Activated CD4-positive, alpha-beta T cell treated with anti-CD3 and anti-CD28 coated beads, Interleukin-2, amount 50 U/mL, for 16 hours (primary cell): ENCODE measurements at places on chromosomes 3 and 15.

DNA sequence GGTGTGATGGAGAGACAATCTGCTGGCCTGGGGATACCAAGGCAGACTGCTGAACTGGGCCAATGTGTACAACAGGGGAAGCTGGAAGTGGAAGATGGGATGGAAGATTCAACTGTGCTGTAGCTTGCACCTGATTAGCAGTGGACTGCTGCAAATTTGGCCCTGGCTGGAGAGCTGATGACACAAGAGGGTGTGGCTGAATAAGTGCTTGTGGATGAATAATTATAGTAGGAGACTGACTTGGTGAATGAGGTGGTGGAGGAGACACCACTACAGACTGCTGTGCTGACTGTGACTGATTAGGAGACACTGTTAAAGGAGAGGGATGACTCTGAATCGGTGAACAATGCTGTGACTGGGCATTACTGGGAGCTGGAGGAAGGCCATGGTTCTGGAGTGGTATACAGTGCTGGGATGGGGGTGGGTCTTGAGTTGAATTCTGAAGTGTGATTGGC lies 52.5 kb downstream of the PHC3 start:
- DNase-seq, result peak; percentile 43

- no peak for DNase-seq
Observed at GRCh38 chr3:172659246-172660002, 51.4 kb downstream of the NCEH1 start.

GRCh38 chr3:143120716-143121240 lies 1.2 kb downstream of the CHST2 start:
- DNase-seq, result peak; percentile 56

DNA sequence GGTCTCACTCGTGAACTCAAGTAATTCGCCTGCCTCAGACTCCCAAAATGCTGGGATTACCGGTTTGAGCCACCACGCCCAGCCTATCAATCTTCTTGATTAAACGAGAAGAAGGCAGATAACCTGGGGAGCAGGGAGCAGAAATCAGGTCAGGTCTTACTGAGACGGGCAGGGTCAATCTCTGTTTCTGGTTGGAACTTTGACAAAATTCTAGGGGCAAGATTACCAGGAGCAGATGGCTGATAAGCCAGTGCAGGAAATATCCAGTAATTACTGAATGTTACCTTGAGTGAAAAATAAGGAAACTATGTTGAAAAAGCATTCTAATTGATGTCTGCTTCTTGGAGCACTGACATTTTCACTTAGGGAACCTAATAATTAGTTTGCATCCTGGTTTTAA lies 24.4 kb upstream of the GOLM2 start:
- DNase-seq, result no peak

DNA sequence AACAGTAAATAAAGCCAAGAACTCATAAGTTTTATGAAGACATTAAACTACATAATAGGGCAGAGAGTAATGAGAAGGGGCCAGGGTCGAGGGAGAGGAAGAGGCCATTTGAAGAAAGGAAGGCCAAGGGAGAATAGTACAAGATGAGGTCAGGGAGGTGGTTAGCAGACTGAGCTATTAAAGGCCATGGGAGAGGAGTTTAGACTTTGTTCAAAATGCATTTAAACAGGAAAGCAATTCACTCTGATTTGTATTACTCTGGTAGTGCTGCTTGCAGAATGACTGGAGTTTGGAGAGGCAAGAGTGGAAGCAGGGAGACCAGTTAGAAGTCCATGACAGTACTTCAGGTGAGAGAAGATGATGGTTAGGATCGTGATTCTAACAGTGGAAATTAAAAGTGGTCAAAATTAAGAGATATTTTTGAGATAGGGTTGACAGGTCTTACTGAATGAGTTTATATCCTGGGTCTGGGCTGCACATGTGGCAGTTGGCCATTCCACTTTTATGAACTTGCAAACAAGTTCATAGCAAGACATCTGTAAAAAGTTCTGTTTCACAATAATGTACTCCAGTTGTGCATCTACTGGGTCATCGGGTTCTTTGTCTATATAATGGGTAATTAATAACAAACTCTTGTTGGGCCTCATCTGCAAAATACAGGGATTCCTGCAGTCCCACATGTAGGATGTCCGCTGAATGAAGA lies 16.3 kb downstream of the PPP2R3A start:
- DNase-seq, result no peak

DNA sequence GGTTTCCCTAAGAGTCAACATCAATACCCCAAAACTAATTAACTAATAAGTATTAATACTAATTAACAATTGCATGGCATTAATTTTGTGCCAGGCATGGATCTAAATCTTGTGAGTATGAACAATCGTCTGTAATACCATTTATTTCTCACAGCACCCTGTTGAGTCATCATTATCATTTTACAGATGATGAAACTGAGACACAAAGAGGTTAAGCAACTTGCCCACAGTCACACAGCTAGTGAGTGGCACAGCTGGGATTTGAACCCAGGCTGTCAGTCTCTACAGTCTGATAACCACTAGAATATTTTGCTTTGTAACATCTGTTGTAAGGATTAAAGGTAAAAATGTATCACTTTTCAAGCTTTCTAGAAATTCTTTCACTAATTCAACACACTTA lies 423.4 kb upstream of the WNT5A start:
- DNase-seq, result no peak

DNA sequence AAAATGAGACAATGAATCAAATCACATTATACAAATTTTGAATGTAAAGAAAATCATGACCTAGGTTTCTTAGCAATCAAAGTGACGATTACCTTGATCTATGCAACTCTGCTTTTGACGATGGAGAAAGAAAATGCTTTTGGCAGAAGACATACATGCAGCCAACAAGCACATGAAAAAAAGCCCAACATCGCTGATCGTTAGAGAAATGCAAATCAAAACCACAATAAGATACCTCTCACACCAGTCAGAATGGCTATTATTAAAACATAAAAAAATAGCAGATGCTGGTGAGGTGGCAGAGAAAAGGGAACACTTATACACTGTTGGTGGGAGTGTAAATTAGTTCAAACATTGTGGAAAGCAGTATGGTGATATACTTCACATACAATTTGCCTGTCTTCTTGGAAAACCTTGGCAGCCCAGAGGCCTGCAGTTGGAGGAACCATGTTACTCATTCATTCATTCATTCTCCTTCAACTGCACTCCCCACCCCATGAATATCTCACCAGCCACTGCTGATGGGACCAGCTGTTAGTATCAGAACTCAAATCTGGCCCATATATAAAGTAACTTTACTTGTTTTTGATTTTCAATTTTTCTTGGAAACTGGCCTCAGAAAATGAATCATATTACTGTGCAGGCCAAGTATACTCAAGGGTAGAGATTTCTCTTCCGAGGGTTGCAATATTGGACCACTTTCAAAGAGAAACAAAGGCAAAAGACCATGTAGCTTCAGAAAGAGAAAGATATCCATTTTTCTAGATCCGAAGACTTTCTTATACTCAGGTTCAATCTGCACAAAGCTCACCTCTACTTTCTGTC lies 358.6 kb upstream of the ARHGEF26 start:
- no peak for DNase-seq

- no peak for DNase-seq
Observed at GRCh38 chr3:97360804-97361203, 403.8 kb upstream of the ARL6 start.

GRCh38 chr3:5787861-5788488 lies 600.5 kb downstream of the EDEM1 start:
- DNase-seq, result no peak

DNA sequence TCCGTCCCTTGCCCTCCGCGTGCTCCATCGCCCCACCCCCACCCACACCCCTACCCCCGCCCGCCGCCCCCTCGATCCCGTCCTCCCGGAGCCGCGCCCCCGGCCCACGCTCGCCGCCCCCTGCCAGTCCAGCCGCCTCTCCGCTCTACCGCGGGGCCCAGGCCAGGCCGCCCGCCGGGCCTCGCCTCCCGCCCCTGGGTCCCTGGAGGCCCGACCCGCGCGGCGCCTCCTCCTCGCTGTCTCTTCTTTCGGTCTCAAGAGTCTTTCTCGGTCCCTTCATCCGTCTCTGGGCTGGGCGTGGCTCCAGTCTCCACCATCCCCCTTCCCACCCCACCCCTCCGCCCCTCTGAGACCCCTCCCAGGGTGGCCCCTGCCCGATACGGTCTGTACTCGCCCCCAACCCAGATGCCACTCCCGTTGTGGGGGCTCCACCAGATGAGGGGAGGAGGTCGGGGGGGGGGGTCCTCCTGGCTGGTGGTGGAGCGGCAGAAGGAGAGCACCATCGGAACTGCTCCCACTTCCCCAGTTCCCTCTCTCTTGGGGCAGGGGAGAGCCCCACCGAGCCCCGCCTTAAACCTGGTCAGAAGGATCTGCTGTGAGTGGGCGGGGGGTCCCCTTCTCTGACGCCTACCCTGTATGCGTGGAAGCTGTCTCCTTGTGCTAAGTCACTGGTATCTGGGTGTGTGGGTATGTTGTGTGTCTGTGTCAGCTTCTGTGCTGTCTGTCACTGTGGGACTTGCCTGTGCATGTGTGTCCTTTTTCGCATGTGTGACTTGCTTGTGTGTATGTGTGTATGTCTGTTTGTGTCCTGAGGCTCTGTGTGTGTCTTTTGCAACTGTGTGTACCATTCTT lies 1.0 kb downstream of the PRKCD start:
- peak; percentile 34 for DNase-seq

GRCh38 chr15:62935300-62936081 lies 107.1 kb upstream of the TPM1 start:
- no peak for DNase-seq

DNA sequence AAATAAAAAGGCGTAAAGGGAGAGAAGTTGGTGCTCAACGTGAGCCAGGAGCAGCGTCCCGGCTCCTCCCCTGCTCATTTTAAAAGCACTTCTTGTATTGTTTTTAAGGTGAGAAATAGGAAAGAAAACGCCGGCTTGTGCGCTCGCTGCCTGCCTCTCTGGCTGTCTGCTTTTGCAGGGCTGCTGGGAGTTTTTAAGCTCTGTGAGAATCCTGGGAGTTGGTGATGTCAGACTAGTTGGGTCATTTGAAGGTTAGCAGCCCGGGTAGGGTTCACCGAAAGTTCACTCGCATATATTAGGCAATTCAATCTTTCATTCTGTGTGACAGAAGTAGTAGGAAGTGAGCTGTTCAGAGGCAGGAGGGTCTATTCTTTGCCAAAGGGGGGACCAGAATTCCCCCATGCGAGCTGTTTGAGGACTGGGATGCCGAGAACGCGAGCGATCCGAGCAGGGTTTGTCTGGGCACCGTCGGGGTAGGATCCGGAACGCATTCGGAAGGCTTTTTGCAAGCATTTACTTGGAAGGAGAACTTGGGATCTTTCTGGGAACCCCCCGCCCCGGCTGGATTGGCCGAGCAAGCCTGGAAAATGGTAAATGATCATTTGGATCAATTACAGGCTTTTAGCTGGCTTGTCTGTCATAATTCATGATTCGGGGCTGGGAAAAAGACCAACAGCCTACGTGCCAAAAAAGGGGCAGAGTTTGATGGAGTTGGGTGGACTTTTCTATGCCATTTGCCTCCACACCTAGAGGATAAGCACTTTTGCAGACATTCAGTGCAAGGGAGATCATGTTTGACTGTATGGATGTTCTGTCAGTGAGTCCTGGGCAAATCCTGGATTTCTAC lies at the start of gene RARB:
TSS of gene RARB (plus strand) at position 322 of the 847 bp plus-strand sequence. CDS start at position 791, 469 bp downstream.
- no peak for DNase-seq

DNA sequence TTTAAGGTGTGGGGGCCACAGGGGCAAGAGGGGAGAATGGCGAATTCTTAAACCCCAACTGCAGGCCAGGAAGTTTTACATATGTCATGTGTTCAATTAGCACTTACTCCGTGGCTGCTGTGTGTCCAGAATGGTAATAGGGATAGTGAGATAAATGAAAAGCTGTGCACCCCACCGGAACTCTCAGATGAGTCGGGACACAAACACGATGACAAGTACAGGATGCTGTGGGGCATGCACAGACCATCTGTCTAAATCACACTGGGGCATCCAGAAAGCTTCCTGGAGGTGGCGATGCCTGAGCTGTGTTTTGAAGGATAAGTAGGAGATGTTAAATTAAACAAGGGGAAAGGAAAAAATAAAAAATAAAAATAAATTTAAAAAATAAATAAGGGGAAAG lies 18.3 kb upstream of the TMEM158 start:
- no peak for DNase-seq

DNA sequence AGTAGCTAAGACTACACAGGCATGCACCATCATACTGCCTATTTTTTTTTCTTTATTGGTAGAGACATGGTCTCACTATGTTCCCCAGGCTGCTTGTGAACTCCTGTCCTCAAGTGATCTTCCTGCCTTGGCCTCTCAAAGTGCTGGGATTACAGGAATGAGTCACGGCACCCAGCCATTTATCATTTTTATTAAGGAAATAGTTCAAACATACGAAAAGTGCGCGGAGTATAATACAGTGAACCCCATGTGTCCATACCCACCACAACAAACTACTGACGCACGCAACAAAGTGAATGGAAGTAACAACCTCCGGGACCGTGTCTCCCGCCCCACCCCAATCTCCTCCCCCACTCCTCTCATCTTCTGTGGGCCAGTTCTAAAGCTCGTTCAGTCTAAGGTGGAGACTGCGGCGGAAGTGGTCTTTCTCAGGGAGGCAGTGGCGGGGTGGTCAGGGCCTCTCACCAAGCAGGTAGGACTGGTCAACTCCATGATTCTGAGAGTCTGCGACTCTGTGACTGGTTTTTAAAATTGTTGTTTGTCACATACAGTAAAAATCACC lies 42.1 kb downstream of the DNAJB8 start:
- DNase-seq, result no peak

- no peak for DNase-seq
Observed at GRCh38 chr15:65336493-65337435, 32.3 kb downstream of the RNU5B-1 start.

- no peak for DNase-seq
Observed at GRCh38 chr3:143597774-143598652, 250.3 kb downstream of the SLC9A9 start.

DNA sequence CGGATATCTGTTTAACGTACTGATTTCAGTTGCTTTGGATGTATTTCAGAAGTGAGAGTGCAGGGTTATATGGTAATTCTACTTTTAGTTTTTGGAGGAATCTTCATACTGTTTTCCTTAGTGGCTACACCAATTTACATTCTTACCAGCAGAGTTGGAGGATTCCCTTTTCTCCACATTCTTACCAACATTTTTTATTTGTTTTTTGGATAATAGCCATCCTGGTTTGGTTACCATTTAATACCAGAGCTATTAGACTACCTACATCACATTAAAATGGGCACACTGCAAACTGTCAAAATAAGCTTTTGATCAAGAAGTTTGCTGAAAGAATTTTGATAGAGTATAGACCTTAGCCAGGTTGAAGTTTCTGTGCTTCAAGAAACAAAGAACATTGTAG lies 217.2 kb upstream of the CFAP20DC start:
- DNase-seq, result no peak
